ENCODE measurements at places on chromosomes 3 and 15.

GRCh38 chr15:60363087-60363549 lies 34.7 kb downstream of the ANXA2 start:
- no peak for DNase-seq

GRCh38 chr15:48507416-48508065 lies 138.0 kb downstream of the FBN1 start:
- no peak for DNase-seq

DNA sequence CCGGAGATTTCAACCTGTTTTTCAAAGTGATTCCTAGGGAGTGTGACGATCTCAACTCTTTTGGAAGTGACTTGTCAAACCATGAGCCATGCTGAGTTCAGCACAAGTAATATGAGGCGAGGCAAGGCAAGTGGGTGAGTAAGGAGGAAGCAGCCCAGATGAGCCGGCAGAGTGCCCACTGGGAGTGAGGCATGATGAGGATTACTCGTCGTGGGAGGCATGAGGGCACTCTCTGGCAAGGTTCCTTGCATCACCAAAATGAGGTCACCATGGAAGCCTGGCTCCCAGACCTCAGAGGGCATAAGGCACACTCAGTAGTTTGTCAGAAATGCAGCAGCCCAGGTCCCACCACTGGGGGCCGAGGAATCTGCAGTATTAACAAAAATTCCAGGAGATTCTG lies 636.1 kb downstream of the MAGI1 start:
- DNase-seq, result no peak

DNA sequence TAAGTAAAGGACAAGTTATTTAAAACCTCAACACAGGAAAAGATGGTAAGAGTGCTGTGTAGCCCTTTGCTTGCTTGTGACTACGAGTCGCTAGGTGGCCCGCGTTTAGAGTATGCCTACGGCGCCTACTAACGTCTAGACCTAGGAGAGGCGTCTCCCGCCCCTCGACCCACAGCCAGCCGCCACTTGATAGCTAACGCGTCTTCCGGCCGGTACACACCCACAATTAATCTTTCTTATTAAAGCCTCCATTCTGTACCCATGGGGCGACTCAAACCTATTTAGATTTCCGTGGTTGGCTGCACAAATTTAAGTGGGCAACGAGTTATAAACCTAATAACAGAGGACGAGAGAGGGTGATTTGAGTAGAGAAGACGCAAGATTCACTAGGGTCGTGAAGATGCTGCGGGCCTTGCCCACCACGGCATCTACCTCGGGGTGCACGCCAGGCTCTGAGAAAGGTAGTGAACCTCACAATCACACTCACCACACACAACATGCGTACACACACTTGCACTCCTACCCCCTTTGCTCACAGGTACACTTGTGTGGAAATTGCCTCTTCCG lies 12.0 kb downstream of the SOX2 start:
- DNase-seq, result no peak

DNA sequence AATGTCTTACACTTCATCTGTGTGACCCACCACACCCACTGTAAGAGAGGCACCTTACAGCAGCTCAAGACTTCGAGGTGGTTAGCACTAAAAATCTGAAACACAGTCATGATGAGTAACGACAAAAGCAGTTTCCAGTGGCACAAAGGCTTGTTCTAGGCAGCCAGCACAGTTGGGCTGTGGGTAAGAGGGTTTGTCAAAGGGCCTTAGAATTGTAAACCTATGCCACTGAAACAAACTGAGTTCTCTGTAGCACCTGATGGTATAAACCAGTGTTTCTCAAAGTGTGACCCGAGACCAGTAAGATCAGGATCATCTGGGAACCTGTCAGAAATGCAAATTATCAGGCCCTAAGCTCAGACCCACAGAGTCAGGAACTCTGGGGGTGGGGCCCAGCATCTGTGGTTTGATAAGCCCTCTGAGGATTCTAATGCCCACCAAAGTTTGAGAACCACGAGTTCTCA lies 36.5 kb downstream of the DAPK2 start:
- DNase-seq, result peak; percentile 3

Measured in stimulated activated CD4-positive, alpha-beta T cell treated with anti-CD3 and anti-CD28 coated beads, Interleukin-1b, Interleukin-23, amount 100 ng/mL, for 4 hours (primary cell).